Keratinocyte (primary cell): ENCODE measurements at places on chromosomes 16 and 17. TPM values are rescaled to one million over a fixed set of nuclear protein-coding genes. Genes with fewer than 3 reads are reported as not detected.

Gene HS3ST3B1
- polyA plus RNA-seq = 3.7 to 5.6 TPM (median 3.9 TPM) in 3 replicates

Gene ADAD2
- not detected in 3 replicates for polyA plus RNA-seq

- DNase-seq = no peak
- no peaks in the 10 kb centered on the region for H3K27me3 ChIP-seq
- H3K4me1 ChIP-seq = no peaks in the 10 kb centered on the region
- no peaks in the 10 kb centered on the region for H3K36me3 ChIP-seq
- H3K27ac ChIP-seq = no peak overlapping the region
Observed at GRCh38 chr16:65453646-65454045, 331.8 kb upstream of the CDH11 start.

Gene VASN
- polyA plus RNA-seq = 0.37 to 1.1 TPM (median 0.46 TPM) in 3 replicates

DNA sequence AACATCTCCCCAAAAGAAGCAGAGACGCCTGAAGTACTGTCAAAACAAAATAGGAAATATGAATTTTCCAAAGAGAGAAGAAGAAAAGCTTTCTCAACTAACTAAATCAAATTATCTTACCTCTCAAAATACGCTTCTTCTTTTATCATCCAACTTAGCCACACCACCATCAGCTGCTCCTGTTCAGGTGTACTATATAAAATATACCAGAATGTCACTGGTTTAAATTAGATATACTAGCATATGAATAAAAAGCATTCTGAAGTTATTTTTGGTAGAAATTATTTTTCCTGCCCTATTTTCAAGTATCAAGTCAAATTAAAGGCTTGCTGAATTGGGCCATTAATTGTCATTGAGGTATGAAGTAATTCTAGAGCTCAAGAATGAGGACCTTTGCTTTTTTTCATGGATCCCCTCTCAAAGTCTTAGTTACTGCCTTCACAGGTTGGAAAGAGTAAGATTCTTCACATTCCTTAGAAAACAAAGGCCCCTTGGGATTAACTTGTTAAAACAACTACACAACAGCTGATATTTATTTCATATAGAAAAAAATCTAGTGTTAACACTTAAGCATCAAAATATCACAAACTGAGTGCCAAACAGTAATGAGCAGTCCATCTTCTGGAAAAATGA, 30.1 kb downstream of the INTS2 start:
- no peaks in the 10 kb centered on the region for H3K4me1 ChIP-seq
- no peaks in the 10 kb centered on the region for H3K27me3 ChIP-seq
- no peak overlapping the region for H3K4me3 ChIP-seq

DNA sequence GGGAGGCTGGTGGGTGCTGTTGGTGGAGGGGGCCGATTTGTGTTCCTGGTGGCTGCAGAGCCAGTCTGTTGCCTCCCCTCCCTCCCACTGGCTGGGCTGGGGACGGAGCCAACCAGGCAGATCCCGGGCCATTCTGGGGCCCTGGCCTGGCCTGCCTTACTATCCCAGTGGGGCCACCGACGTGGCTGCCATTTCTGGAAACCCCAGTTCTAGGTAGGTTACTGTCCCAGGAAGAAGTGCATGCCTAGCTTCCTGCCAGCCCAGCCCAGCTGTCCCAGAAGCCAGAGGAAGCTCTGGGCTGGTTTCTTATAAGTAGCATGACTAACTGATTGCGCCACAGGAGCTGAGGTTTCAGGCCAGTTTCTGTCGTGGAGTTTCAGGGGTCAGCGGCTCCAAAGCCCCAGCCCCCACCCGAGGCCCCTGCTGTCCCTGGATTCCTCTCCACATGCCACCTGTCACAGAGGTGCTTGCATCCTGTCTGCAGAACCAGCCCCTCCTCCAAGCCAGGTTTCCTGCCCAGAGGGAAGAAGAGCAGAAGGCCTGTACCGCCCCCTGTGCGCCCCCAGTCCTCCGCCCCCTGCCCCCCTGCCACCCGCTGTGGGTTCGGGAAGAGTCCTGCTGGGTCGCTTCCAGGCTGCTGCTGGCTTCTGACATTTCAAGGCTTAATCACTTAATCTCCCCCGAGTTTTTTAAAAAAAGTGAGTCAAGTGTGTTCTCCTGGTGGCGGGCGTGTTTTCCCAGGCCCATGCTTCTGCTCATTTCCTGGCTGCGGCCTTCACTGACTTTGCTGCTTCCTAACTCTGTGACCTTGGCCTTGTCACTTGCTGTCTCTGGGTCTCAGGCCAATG, 13.2 kb downstream of the IL4R start:
- H3K4me1 ChIP-seq = peaks cover 47% of the 10 kb centered on the region
- DNase-seq = peak; percentile 44
- H3K36me3 ChIP-seq = peaks cover 5% of the 10 kb centered on the region
- H3K27me3 ChIP-seq = no peaks in the 10 kb centered on the region
- no peak overlapping the region for H3K4me3 ChIP-seq
- H3K27ac ChIP-seq = peak overlapping the region; percentile 94

Gene CCDC200
- not detected in 3 replicates for polyA plus RNA-seq

Gene TEKT1
- not detected in 3 replicates for polyA plus RNA-seq

DNA sequence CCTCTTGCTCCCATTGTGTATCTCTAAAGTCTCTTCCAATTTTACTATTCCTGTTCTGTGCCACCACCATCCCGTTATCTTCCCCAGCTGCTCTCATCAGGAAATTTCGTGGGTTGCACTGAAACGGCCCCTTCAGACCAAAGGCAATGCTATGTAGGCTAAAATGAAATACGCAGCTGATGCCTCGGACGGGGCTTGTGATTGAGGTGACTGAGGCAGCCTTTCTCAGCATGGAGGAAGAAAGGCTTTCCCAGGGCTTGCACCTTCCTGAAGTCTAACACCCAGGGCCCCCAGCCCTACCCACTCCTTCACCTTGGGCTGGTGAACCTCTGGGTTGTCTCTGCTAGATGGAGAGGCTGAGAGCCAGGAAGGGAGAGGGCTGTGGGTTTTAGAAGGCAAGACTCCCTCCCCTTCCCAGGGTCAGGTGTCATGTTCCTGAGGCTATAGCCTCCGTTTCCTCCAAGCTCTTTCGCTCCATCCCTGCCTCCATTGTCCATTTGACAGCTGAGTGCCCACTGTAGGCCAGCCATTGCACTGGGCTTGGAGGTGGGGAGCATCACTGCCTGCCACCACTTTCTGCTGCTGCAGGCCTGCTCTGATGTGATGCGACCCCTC, 7.8 kb downstream of the CCDC200 start:
- no peak overlapping the region for H3K27ac ChIP-seq
- no peak overlapping the region for H3K4me3 ChIP-seq
- peaks cover 5% of the 10 kb centered on the region for H3K36me3 ChIP-seq
- no peaks in the 10 kb centered on the region for H3K4me1 ChIP-seq
- DNase-seq = no peak

Gene OR3A3
- polyA plus RNA-seq = 0.08 TPM in 1 of 3 replicates, not detected in the others

DNA sequence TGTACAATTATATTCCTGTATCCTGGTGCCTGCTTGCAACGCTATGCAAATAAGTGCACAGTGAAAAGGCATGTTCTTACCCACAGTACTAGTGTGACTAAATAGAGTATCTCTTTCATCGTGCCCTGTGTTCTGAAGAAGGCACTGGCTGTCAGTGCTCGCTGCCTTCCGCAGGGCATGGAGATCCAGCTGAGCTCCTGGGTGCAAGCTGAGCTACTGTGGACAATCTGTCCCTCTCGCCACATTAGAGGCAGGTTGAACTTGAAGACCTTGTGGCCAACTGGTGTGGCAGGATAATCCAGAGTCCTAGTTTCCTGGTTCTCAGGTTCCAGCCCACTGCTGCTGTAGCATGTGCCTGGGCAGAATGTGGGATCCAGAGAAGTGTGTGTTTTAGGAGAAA, 1.9 kb upstream of the ST6GALNAC1 start:
- H3K27ac ChIP-seq = no peak overlapping the region
- no peaks in the 10 kb centered on the region for H3K27me3 ChIP-seq
- DNase-seq = no peak
- no peaks in the 10 kb centered on the region for H3K36me3 ChIP-seq

GRCh38 chr16:85963753-85964285, 64.9 kb downstream of the IRF8 start:
- no peak overlapping the region for H3K4me3 ChIP-seq
- no peak overlapping the region for H3K27ac ChIP-seq
- H3K36me3 ChIP-seq = no peaks in the 10 kb centered on the region
- peaks cover 6% of the 10 kb centered on the region for H3K27me3 ChIP-seq
- DNase-seq = no peak

GRCh38 chr17:27554911-27555310, 76.1 kb upstream of the LGALS9 start:
- H3K27ac ChIP-seq = no peak overlapping the region
- DNase-seq = no peak
- no peaks in the 10 kb centered on the region for H3K36me3 ChIP-seq
- H3K4me3 ChIP-seq = no peak overlapping the region
- H3K4me1 ChIP-seq = peaks cover 23% of the 10 kb centered on the region
